ENCODE measurements at places on chromosomes 16 and 17.

DNA sequence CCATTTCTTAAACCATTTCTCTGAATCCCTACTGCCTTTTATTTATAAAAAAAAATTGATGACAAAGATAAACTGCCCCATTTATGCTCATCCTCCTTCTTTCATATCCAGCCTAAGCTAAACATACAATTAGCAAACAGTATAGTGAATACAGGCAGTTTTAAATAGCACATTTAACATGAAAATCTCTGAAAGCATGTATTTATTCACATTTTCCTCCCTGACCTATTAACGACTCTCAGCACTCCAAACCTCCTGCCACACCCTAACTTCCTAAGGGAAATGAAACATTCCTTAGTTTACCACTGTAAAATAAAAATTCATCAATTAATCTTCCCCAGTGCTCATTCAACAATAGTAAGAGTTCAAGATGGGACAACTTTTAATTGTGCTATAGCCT is 56.9 kb downstream of the TRIM37 start:
- DNase-seq, result no peak

- DNase-seq, result no peak
Observed at GRCh38 chr16:86181526-86181925, 282.6 kb downstream of the IRF8 start.

- no peak for DNase-seq
Observed at GRCh38 chr16:12796498-12796897, 7.2 kb downstream of the CPPED1 start.

DNA sequence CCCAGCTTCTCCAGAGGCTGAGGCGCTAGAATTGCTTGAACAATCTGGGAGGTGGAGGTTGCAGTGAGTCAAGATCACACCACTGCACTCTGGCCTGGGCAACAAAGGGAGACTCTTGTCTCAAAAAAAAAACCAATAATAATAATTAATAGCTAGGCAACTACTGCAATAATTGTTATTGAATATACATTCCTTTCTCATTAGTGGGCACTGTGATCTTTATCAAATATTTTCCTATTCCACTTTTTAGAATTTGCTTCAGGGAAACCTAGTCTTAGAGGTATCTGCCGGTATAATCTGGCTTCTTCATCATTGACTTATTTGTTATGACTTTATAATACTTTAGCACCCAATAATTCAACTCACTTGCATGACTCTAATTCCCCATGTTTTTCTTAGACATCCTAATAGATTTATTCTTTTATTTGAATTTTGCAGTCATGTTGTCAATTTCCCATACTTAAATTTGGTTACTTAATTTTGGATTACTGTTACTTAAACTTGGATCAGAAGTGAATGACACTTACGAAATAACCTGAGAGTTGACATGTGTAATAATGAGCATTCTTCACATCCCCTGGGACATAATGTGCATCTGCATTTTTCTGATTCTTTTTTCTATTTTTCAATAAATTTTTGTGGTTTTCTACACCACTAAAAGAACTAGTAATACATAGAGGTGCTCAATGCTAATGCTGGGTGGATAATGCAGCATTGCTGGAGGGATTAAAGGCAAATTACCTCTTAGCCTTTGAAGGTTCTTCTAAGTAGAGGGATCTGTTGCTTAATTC is 25.0 kb upstream of the KCNJ16 start:
- no peak for DNase-seq

- no peak for DNase-seq
Observed at GRCh38 chr17:8206536-8206935, 3.8 kb downstream of the AURKB start.

DNA sequence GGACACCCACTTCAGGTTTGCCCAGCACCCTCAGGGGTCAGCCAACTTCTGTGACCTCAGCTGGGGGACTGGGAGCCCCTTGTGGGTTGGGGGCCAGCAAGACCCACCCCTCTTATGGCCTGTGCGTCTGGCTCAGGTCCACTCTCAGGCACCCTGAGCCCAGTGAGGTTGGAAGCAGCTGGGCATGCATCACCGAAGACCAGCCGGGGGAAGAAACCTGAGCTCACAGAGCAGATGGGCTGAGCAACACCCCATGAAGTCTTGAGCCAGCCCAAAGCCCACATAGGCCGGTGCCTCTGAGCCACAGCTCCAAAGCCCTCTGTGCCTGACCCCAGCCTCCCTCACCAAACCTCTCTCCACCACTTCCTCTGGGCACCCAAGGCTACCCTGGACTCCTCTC is 166.7 kb downstream of the RBFOX3 start:
- no peak for DNase-seq

DNA sequence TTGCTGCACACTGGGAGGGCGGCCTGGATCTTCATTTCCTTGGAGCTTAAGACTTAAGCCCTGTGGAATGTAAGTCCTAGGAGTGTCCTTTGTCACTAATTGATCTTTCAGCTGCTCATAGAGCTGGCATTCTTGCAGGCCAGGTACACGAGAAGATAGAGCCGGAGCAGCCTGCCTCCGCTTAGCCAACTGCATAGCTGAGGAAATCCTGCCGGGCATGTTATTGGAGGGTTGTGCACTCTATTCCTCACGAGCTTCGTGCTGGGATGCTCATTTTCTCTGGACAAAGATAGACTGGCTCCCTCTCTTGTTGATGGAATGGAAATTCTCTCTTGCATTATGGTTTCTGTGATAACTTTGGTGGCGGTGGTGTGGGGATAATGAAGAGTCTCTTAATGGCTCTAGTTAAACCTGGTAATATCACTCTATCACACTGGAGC is 76.9 kb downstream of the RPA1 start:
- DNase-seq, result no peak

- DNase-seq, result no peak
Observed at GRCh38 chr17:11250161-11250560, 9.1 kb downstream of the SHISA6 start.

All from NCI-H2029 treated with DMSO at 0.1 percent for 48 hours (cell line).